ENCODE measurements at places on chromosomes 5 and 9.

DNA sequence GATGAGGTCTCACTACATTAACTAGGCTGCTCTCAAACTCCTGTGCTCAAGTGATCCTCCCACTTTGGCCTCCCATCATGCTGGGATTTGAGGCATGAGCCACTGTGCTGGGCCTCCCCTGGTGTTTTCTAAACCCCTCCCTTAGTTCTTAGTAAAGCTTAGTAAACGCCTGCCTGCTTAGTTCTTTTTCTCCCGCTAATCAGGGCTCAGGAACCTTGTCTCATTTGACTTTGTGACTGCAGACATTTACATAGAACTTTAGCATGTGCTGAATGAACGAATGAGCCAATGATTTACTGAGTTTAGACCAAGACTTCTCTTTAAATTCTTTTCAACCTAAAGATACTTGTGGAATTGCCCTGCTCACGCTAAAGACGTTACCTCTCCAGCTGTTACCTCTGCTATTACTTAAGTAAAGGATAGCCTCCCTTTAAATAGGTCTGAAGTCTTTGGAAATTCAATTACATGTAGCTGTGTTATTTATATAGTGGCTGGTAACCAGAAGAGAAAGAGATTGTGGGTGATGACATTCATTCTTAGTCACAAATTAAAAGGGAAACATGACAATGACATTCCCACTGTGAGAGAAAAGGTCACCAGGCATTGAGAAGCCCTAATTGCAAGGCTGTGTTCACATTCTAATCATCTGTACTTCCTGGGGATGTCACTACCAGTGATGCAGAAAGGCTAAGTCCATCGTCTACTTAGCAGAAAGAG lies 18.6 kb upstream of the SUSD1 start:
- DNase-seq: peak; percentile 86

DNA sequence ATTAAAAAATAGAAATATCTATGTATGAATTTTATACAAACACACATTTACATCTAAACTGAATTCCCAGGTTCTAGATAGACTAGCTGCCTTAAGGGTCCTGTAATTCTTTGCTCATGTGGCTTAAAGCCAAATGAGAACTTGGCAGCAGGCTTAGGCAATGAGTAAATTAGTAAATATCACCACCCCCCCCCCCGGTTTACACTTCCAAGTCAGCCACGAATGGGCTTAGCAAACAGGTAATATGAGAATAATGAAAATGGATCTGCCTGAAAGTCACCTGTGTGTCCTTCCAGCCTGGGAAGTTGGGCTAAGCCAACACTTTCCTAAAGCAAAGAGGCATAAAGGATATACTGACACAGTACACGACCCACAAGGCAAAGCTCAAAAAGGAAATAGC lies 108.6 kb downstream of the KLHL3 start:
- no peak for DNase-seq

GRCh38 chr5:135829179-135829578 lies 5.3 kb upstream of the SLC25A48 start:
- DNase-seq: no peak

DNA sequence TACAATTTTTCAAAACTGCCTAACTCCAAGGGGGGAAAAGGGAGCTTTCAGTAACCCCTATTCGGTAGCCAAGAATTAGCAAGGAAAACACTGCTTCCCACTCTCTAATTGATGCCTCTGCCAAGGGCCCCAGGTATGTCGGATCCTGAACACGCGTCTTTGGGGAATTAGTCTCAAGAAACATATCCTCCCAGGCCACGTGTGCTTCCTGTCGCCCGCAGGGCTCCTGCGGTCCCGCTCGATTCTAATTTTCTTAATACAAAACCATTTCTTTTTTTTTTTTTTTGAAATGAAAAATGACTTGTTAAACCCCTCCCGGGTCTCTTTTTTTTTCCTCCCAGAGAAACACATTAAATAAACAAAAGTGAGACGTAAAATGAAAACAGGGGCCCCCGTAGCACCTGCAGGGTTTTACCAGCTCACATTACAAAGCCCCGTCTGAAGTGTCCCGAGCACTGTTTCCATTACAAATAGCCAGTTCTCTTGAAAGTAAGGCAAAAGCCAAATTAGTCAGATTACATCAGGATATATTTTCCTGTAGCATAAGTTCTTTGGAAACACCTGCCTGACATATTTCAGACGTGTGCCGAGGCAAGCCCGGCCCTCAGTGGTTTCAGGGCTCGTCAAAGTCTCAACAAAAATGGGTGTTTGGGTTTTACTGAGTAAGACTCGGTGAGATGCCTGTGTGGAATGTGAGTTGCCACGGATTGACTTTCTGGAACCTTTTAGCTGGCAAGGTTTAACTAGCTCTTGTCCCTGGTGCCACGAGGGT lies 21.5 kb downstream of the SMIM23 start:
- DNase-seq: no peak

DNA sequence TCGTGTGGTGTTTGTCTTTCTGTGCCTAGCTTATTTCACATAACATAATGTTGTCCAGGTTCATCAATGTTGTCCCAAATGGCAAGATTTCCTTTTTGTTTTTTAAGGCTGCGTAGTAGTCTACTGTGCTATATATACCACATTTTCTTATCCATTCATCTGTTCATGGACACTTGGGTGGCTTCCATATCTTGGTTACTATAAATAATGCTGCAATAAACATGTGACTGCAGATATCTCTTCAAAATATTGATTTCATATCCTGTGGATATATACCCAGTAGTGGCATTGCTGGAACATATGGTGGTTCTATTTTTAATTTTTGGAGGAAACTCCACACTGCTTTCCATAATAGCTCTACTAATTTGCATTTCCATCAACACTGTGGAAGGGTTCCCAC lies 25.5 kb upstream of the CCNH start:
- no peak for DNase-seq

DNA sequence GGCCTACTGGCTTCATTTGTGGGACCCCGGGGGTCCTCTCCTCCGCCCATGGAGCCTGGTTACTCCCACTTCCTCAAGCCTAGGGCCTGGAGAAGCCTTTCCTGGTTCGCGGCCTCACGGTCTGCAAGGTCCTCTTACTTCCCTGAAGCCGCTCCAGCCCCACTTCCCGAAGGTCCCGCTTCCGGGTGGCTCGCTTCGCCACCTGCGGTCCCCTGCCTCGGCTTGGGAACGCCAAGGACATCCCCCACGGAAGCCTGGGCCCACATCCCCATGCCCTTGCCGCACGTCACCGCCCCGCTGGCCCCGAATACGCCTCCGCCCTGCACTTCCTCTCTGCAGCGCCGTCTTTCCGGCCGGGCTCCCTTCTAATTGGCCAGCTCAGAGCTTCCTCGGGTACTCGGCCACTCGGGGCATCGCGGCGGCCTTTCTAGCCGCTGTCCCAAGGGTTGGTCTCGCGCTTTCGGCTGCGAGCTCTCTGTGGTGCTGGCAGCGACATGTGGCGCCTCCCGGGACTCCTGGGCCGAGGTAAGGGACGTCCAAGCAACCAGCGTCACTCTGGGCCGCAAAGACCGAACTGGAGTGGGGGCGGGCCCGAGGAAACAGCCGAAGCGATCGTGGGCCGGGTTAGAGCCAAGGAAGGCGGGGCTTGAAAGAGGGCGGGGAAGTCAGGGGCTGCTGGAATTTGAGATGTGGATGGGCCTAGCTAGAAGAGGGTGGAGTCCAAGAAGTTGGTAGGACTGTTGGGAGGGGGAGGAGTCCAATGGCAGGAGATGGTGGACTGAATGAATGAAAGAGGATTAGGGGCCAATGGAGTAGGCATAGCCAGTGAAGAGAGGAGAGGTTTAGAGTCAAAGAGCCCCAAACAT lies at the start of gene DELE1:
DELE1 (plus strand) TSS at position 424 of the 866 bp plus-strand sequence; CDS start at position 495, 71 bp downstream.
- peak; percentile 96 for DNase-seq

DNA sequence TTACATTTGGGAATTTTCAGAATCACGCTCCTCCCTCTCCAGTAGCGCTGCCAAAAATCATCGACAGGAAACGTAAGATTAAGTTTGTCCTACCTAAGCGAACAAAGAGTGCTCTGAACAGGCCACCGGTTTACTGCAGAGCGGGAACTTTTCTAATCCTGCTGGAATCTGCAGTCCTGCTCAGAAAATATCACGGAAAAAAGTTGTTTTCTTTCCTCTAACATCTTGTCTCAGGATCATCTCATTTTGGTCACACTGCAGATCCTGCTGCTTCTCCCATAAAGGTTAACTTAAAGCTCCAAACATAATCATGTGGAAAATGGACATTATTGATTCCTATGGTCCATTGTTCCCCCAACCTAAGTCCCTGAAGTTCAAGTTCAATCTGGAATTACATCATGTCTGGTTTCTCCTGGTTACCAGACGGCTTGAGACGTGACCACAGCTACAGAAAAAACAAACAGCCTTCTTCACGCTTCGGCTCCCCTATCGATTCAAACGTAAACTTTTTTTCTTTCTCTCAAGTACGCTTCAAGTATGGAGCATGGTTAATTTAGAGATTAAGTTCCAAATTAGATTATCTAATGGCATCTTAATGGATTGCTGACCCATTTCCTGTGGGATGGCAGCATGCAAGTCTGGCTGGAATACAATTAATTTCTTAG lies 217.6 kb downstream of the NFIB start:
- DNase-seq: no peak

DNA sequence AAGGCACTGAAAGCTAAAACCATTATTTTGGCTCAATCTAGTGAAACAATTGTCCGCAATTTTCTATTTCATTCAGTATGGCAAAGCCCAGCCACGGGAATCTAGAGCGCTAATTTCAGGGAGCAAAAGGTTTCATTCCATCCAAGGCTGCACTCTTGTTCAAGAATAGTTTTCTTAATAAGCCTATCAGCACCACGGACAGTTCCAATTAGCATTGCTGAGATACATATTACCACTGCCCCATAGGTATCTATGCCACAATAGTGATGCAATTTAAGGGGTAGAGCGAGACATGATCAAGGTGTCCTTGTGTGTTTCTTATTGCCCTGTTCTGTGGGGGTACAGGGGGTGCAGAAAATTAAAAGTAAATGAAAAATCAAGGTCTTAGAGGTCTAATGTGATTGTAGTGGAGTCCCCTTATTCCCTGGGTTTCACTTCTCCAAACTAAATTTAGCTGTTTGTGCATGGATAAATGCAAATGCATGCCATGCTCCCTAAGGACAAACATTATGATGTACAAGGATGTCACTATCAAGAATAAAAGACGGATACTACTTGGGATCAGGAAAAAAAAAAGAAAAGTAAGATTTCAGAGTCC lies 45.5 kb downstream of the SPOCK1 start:
- peak; percentile 46 for DNase-seq
